GM12891 (cell line): ENCODE measurements at places on chromosomes 7 and 10.

DNA sequence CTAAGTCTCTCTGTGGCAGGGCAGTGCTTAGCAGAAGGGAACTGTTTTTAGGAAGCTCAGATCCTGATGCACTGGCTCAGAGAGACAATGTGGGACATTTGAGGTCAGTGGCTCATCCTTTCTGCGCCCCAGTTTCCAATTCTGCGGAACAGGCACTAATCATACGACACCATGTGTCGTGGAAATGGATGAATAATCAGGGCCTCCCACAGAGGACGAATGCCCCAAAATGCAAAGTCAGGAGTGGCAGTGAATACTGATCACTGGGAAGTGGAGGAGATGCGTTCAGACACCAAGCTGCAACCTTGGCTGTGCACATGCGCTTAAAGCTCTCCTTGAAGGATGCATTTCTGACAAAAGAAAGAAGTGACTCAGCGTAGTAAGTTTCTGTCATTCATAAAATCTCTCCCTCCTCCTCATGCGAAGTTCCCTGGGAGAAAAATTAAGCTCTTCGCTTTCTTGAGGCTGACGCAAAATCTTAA is 21.9 kb upstream of the ECHDC3 start:
- no peak for DNase-seq

GRCh38 chr10:44993922-44994751 is 6.6 kb upstream of the ZNF22 start:
- DNase-seq = no peak

DNA sequence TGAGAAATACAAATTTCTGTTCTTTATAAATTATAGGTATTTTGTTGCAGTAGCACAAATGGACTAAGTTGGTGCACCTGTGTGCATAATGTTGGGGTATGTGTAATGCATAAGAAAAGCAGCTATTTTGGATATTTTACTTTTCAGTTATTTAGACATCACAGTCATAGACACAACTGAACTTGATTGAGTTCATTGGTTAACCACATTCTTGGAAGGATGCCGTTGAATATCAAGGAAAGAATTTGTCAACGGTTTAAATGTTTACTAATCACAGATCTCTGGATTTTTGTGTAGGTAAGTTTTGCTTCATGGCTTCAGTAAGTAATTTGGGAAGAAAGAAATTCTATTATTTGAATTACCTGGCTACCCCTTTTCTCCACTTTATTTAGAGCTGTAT is 4.1 kb downstream of the OTUD1 start:
- DNase-seq = no peak

DNA sequence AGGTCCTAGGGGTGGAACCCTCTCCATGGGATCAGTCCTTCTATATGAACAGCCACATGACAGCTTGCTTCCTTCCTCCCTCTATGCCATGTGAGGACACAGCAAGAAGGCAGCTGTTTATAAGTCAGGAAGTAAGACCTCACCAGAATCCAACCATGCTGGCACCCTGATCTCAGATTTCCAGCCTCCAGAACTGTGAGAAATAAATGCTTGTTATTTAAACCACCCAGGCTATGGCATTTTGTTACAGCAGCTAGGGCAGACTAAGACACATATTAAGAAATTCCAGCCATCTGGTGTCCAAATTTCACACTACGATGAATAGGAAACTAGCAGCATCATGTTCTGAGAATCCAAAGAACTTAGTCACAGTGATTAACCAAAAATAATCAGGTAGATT is 140.1 kb downstream of the ZFAND4 start:
- DNase-seq = no peak

DNA sequence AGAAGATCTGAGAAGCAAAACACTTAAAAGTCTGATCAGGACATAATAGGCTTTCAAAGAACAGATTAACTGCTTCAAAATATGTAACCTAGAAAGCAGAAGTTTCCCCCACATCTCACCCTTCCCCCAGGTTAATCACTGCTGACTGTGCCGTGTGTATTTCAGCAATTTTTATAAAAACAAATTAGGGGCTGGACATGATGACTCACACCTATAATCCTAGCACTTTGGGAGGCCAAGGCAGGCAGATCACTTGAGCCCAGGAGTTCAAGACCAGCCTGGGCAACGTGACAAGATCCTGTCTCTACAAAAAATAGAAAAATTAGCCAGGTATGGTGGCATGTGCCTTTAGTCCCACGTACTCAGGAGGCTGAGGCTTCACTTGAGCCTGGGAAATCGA is 67.6 kb upstream of the GATA3 start:
- no peak for DNase-seq

DNA sequence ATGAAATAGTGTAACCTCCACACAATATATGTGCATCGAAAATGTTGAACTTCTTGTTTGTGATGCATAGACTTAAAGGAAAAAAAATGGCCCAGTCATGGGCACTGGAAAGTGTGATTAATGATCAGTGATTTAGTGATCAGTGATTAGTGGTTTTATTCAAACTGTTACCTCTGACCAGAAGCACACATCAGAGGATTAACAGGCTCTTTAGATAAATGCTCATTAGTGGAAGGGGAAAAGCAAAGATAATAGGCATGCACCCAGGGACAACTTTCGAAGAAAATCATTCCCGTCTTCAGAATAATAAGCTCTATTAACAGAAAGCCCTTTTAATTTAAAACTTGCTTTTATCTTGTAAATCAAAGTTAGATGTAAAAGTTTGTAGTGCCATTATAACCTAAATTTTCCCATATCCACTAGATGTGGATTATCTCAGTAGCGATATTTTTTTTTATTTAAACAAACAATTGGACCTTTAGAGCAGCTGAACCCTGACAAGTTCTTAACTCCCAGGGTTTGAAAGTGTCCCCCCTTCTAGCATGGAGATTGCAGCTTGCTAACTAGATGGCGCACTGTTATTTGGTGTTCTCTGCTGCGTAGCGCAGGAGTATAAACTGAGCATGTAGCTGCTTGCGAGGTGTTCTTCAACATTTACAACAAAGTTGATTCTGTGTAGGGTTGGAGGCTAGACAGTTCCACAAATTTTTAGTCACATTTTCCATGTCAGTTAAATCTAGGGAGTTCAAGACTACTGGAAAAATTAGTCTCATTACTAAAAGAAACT is at the start of gene CREB5:
CREB5 (plus strand) TSS at position 643 of the 787 bp plus-strand sequence. CDS start 397 bp downstream, outside the sequence.
- DNase-seq = no peak

DNA sequence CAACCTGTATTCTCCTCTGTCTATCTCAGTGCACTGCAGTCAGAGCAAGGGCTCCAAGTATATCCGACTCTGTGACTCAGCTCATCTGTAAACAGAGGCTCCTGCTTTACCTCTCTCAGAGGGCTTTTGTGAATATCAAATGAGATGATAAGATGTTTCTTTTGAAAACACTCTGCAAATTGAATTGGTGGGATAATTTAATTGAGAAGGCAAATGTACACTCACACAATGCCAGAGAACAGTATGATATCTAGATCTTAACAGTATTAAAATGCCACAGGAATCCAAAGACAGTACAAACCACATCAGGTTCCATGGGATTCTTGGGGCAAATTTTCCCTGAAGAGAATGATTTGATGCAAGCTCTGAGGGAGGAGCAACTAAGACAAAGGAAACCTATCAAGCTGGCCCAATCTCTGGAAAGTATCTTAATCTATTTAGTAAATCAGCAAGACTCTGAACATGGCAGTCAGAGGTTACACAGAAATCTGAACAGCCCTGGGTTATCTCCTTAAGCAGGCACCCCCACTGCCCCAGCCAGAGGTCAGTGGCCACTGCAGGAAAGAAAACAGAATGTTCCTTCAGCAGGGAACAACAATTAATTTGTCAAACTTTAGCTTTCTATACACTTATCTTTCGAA is 45.9 kb downstream of the DOCK4 start:
- DNase-seq = no peak

DNA sequence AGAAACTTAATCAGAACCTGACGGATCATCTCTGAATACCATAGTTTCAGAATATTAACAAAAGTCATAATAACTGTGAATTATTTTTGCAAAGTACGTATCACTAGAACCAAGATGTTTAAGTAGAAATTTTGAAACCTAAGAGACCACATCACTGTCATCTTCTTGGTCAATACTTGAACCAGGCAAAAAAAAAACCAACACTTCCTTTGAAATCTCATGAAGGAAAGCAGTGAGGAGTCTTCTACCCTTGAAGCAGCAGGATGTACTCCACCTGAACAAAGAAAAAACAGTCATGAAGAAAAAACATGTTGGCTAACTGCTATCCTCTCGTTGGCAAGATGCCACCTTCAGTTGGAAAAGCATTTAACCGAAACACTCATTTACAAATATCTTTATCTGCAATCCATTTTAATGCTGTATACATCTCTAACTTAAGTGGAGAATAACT is 82.4 kb downstream of the SRPK2 start:
- DNase-seq = no peak

DNA sequence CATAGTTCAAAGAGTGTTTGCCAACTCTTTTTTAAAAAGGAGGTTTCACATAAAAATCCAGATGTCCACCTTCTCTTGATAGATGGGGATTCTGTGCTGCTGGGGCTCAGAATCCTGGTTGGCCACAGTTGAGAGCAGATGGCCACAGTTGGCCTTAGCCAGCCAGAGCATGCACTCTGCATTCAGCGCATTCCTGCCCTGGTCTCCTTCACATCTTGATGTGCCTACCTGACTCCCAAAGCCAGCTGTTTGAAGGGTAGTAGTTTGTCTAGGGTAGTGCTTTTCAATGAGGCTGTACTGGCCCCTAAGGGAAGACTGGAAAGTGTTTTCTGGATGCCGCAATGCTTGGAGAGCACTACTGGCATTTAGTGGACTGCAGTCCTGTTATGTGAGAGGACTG is 208.1 kb upstream of the HDAC9 start:
- DNase-seq = no peak

DNA sequence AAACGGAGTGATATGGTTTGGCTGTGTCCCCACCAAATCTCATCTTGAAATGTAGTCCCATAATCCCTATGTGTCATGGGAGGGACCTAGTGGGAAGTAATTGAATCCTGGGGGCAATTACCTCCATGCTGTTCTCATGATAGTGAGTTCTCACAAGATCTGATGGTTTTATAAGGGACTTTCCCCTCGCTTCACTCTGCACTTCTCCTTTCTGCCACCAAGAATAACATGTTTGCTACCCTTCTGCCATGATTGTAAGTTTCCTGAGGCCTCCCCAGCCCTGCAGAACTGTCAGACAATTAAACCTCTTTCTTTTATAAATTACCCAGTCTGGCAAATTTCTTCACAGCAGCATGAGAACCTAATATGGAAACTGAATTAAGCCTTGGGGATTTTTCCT is 19.1 kb downstream of the FAM3C start:
- DNase-seq = no peak

DNA sequence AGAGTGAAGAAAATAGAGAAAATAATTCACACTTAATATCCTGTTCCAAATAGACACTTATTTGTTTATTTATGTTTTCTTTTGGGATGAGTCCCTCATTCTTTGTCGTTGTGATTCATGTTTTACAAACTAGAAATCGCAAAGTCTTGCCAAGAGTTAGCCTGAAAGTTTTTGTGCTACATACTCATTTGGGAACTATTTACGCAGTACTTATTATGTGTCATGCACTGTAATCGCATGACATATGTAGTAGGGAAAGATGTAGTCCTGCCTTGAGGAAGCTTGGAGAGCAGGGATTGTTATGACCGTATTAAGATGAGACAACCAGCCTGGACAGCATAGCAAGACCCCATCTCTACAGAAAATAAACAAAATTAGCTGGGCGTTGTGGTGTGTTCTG is 189.3 kb downstream of the ABCA13 start:
- no peak for DNase-seq

DNA sequence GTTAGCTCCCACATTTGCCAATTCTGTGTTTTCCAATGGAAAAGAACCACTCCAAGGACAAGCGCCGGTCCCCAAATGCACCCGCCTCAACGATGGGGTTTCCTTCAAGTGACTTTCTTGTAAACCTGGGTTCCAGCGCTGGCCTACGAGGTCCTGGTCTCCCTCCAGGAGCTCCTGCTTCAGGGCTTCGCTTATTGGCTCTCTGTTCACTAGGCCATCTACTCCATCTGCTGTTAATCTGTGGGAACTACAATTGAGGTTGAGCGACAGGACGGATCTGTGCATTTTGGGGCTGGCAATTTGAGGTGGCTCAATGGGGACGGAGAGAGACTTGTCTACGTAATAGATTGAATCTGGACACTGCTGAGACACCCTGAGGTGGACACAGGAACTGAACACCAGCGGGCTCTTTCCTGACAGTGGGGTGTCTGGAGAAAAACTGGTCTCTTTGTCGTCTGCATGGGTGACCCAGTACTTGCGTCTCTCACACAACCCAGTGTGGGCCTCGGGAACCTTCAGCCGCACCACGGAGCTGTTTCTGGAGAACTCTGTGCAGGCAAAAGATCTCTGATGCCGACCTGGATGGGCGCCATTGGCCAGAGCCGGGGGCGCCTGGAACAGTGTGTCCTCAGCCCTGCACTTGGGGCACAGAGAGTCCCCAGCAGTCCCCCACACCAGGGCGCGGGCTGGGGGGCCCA is 115.9 kb upstream of the ADAM12 start:
- DNase-seq = peak; percentile 44

- DNase-seq = no peak
Observed at GRCh38 chr10:125550362-125550761, 132.6 kb downstream of the TEX36 start.

- no peak for DNase-seq
Observed at GRCh38 chr7:115618676-115619075, 411.9 kb downstream of the TFEC start.

- no peak for DNase-seq
Observed at GRCh38 chr7:137715533-137715932, 131.2 kb downstream of the DGKI start.

GRCh38 chr7:130288829-130289228 is 4.1 kb upstream of the CPA4 start:
- no peak for DNase-seq
